Smooth muscle cell of the pulmonary artery (primary cell): ENCODE measurements at places on chromosomes 5 and 9. TPM values are rescaled to one million over a fixed set of nuclear protein-coding genes. Genes with fewer than 3 reads are reported as not detected.

SOHLH1 gene
- total RNA-seq, result not detected in 2 replicates

NIM1K gene
- 2.7 and 3.2 TPM in 2 replicates for total RNA-seq

MCTP1 gene
- 1.3 and 11.0 TPM in 2 replicates for total RNA-seq

KLHL3 gene
- 3.6 and 4.2 TPM in 2 replicates for total RNA-seq

HRH2 gene
- total RNA-seq, result 0.39 and 0.73 TPM in 2 replicates
